ENCODE measurements at places on chromosomes 1 and 21. TPM values are rescaled to one million over a fixed set of nuclear protein-coding genes. Genes with fewer than 3 reads are reported as not detected.
A peak's percentile ranks its signal among the peaks of the same experiment; 100 is the strongest.

- DNase-seq, result peak; percentile 15
- H3K36me3 ChIP-seq, result no peaks in the 10 kb centered on the region
- no peak overlapping the region for H3K27ac ChIP-seq
- peak overlapping the region; percentile 51 for H3K4me3 ChIP-seq
Observed at GRCh38 chr1:241423541-241424479, 66.8 kb upstream of the RGS7 start.

DNA sequence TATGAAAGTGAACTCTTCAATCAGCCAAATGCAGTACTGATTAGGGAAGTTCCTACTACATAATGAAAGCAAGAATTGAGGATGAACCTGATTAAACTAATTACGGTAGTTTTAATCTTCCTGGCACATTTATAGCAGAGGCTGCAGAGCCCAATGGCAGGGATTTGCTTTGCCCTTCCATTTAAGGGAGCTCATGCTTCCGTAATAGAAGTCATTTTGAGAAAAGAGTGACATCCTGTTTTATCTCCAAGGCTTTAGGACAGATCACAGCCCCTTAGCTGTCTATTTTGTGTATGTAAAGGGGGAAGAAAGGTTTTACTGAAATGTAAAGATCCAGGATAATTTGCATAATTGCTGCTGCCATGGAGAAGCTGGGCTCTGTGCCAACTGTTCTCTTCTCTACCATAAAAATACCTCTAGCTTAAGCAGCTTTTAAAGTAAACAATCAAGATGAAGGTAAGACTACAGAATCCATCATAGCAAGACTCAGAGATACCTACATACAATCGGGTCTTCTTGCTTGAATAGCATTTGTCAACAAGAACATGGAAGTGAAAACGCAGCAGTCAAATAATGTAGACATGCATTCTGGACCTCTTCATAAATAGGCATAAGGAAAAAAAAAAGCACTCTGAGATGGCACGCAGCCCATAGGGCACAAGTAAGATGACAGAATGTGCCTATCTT, 62.5 kb downstream of the ASH1L start:
- no peaks in the 10 kb centered on the region for H3K36me3 ChIP-seq
- H3K27ac ChIP-seq, result no peak overlapping the region
- peaks cover 4% of the 10 kb centered on the region for H3K4me1 ChIP-seq
- no peaks in the 10 kb centered on the region for H3K27me3 ChIP-seq
- DNase-seq, result no peak
- no peak overlapping the region for H3K4me3 ChIP-seq

- H3K27me3 ChIP-seq, result peaks cover 48% of the 10 kb centered on the region
- peak; percentile 66 for DNase-seq
- H3K36me3 ChIP-seq, result no peaks in the 10 kb centered on the region
- H3K4me3 ChIP-seq, result peak within 1 kb of the TSS; percentile 53
- no peak within 1 kb of the TSS for H3K27ac ChIP-seq
- H3K4me1 ChIP-seq, result no peaks in the 10 kb centered on the region
Observed at GRCh38 chr1:53061859-53062707, at the start of gene PODN. Gene PODN (plus strand): TSS chr1:53062213. CDS start chr1:53069856, 7,643 bp downstream.

GRCh38 chr1:201536558-201536957, 2.4 kb upstream of the NAV1 start:
- H3K4me3 ChIP-seq, result no peak overlapping the region
- H3K36me3 ChIP-seq, result no peaks in the 10 kb centered on the region
- peaks cover 32% of the 10 kb centered on the region for H3K27me3 ChIP-seq
- no peak for DNase-seq

GRCh38 chr1:152034324-152034653, 2.5 kb downstream of the S100A11 start:
- no peak overlapping the region for H3K4me3 ChIP-seq
- H3K27me3 ChIP-seq, result no peaks in the 10 kb centered on the region
- H3K4me1 ChIP-seq, result peaks cover 12% of the 10 kb centered on the region
- DNase-seq, result no peak

DNA sequence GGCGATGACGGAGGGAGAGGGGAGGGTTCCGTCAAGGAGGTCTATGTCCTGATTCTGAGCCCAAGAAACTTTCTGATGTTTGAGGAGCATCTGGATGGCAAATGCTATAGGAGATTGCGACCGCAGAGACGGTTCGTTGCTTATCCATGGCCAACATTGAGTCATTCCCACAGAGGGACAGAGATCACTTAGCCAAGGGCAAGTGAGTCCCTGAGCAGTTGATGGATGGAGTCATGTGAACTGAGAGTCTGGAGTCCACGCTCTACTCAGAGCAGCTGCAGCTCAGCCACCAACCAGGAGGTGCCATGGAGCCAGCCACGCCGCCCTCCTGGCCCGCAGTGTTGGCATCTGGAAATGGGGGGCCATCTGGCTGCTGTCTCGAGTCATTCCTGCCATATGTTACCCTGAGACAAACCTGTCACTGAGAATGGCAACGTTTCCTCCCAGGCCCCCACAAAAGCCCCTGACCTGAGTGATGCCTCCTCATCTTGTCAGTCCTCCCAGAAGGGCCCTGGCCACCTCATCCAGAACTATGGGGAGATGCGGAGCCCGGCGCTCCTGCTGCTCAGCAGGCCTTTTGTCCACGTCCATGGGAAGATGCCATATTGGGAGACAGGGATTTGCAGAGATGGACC, 58.6 kb downstream of the ATP5PO start:
- H3K4me1 ChIP-seq, result no peaks in the 10 kb centered on the region
- no peaks in the 10 kb centered on the region for H3K36me3 ChIP-seq
- no peak overlapping the region for H3K27ac ChIP-seq
- H3K4me3 ChIP-seq, result no peak overlapping the region
- no peak for DNase-seq
- no peaks in the 10 kb centered on the region for H3K27me3 ChIP-seq

GRCh38 chr1:179807691-179808485, 64.8 kb downstream of the FAM163A start:
- H3K27me3 ChIP-seq, result 0 out of 2 replicates have a peak, but pooled peaks cover 3% of the 10 kb centered on the region
- no peak for DNase-seq
- H3K36me3 ChIP-seq, result no peaks in the 10 kb centered on the region
- H3K27ac ChIP-seq, result no peak overlapping the region

DNA sequence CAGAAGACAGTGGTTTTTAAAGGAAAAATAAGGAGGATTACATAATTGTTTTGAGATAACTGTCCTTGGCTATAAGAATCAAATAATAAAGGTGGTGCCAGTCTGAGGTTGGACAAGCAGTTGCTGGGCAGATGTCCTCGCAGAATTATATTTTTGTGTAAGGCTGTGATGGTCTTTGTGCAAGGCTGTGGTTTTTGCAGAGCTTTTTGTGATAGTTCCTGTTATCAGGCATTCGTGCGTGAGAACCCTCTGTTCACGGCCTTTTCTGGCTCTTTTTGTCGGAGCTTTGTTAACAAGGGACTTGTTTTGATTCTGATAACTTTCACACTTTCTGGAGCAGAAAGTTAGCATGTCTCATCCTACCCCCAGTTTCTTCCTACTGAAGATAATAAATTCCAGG, 33.4 kb downstream of the SH3BP5L start:
- no peak overlapping the region for H3K4me3 ChIP-seq
- no peaks in the 10 kb centered on the region for H3K4me1 ChIP-seq
- no peak overlapping the region for H3K27ac ChIP-seq
- no peaks in the 10 kb centered on the region for H3K36me3 ChIP-seq
- no peak for DNase-seq

GRCh38 chr1:184698016-184698415, 56.6 kb downstream of the EDEM3 start:
- H3K27ac ChIP-seq, result no peak overlapping the region
- no peak overlapping the region for H3K4me3 ChIP-seq
- no peak for DNase-seq
- no peaks in the 10 kb centered on the region for H3K36me3 ChIP-seq
- H3K27me3 ChIP-seq, result no peaks in the 10 kb centered on the region

- no peaks in the 10 kb centered on the region for H3K36me3 ChIP-seq
- no peak overlapping the region for H3K27ac ChIP-seq
- H3K4me3 ChIP-seq, result no peak overlapping the region
- peaks cover 3% of the 10 kb centered on the region for H3K27me3 ChIP-seq
- peak; percentile 57 for DNase-seq
Observed at GRCh38 chr1:203278885-203279406, 26.4 kb upstream of the BTG2 start.

DNA sequence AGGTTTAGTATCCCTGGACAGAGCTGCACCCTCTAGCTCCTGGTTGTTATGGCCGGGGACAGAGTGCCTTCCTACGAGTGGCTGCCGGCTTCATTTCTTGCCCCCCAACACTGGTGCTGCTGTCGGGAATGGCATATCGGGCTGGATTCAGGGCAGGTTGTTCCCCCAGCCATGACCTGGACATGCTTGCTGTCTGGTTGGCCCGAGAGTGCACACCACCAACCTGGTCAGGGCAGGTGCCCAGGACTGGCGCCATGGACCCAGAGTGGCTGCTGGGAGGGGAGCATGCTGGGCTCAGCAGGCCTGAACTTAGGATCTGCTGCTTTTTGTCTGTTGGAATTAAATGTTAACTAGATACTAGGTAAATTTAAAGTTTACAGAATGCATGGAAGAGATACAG, 21.8 kb downstream of the H6PD start:
- peaks cover 15% of the 10 kb centered on the region for H3K4me1 ChIP-seq
- H3K4me3 ChIP-seq, result no peak overlapping the region
- no peaks in the 10 kb centered on the region for H3K36me3 ChIP-seq
- no peak overlapping the region for H3K27ac ChIP-seq
- DNase-seq, result no peak

Gene REN
- not detected for total RNA-seq

Gene GOLT1A
- 7.5 TPM for total RNA-seq

Gene SMIM1
- total RNA-seq, result 6.1 TPM

Gene NUAK2
- 12.9 TPM for total RNA-seq

Gene GUCA2B
- not detected for total RNA-seq

Data from H1 (cell line).